ENCODE measurements at places on chromosomes 4 and X.

DNA sequence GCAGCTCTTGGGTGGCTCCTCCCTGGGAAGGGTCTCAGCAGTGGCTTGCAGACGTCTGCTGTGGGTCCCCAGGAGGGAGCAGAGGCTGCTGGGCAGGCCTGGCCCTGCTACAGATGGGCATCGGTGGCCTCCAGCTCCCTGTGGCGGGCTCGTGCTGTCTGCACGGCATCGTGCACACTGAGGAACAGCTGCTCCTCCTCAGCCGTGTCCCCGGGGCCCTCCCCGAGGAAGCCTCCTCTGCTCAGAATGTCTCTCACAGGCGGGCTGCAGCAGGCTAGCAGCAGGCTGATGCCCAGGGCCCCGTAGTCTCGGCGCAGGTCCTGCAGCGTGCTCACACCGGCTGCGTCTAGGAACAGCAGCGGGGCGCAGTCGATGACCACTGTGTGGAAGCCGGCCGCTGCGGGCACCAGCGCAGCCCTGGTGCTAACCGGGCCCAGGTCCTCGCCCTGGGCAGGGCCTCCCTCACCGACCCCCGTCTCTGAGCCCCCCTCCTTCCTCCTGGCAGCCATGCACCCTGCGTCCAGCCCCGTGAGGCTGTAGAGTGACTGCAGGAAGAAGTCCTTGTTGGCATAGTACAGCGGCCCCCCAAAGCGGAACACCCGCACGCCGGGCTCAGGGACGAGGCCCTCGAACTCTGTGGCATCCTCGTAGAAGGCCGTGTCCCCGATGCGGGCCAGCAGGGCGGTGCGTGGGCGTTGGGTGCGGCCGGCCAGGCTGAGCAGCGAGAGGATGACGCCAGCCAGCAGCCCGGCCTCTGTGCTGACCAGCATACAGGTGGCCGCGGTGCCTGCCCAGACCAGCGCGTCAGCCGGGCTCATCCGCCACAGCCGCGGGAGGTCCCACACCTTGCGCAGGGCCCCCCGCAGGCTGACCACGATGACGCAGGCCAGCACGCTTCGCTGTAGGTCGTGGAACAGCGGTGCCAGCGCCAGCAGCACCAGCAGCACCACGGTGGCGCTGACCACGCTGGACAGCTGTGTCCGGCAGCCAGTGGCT lies 2.2 kb downstream of the IDUA start:
- no peak for DNase-seq

GRCh38 chr4:126448086-126448845 lies 1133.5 kb downstream of the FAT4 start:
- no peak for DNase-seq

DNA sequence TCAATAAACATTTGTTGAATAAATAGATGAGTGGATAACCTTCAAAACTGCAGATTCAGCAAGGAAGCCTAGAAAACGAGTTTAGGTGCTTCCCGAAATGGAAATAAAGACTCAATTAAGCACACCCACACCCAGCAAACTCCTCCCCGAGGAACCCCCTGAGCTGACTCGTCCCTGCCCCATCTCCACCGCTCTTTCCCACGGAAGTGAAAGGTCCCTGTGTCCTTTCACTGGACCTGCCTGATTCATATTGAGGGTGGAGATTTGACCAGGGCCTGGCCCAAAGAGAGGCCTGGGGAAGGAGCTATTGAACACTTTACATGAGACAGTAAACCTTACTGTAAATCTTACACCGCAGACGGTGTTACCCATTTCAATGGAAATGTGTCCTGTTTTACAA lies 129.1 kb downstream of the CPZ start:
- DNase-seq = no peak

- no peak for DNase-seq
Observed at GRCh38 chrX:19625612-19626011, 110.3 kb upstream of the MAP3K15 start.

DNA sequence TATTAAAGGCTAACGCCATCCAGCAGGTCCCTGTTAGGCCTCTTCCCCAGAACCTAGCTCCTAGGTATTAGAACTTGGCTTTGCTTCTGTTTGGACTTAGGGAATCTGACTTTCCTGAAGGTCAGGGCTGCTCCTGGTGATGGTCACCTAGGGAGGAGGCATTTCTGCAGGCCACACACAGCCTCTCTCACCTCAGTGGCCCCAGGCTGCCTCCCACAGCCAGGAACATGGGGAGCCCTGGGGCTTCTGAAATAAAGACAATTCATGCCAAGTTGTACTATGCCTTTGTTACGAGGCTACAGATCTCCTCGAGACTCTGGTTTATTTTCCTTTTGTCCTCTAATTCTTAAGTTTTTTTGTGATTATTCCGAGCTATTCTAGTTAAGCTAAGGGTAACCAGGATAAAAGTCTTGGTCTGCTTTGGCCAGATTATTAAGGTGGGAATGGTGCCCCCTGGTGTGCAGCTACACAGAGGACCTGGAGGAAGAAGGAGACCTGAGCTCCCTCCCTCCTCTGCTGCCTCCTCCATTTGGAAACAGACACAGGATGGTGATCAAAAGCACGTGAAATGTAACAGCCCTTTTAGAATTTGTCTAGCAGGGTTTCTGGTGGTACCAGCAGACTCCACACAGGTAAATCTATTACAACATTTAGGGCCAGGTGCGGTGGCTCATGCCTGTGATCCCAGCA lies 131.0 kb downstream of the DCLK2 start:
- peak; percentile 80 for DNase-seq

DNA sequence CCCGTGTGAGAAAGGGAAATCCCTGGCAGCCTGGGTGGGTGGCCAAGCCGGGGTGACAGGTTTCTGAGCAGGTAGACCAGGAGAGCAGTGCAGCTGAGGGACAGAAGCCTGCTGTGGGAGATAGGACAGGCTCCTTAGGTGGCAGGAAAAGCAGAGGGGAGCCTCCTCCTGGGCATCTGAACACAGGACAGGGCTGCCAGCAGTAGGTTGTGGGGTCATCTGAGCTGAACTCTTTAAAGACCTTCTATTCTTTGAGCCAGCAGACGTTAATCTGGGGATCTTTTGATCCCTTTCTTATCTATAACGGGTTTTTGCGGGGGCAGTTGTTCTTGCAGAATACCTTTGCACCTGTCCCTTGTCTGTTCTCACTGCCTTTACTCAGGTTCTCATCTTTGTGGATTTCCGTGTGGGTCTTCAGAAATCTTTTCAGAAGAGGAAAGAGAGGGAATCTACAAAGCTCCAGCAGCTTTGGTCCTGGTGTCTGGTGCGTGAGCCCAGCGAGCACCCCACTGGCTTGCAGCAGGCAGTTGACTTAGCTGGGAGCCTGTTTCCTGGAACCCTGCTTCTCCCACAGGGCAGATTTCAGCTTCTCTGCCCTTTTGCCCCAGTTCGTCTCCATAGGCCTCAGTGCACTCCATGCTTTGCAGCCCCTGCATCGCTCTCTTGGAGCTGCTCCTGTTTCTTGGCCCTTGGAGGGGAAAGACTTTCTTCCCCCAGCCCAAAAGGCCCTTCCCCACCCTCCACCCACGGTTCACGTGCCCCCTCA lies 35.8 kb upstream of the TADA2B start:
- no peak for DNase-seq

- no peak for DNase-seq
Observed at GRCh38 chrX:1894740-1895139, 279.9 kb downstream of the ASMT start.

DNA sequence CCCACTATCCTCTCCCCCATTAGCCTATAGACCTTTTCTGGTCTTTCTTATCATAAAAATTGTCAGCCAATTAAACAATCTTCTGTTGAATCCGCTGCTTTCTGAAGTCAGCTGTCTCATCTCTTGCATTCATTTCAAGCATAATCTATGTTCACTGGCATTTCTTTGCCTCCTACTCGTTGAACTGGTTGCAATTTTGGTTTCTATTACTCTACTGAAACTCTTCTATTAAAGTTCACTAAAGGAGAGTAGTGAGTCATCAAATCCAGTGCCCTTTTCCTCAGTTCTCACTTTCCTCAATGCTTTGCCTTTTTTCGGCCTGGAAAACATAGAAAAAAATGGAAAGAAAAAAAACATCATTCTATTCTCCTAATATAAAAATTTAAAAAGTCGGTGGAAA lies 23.9 kb upstream of the CXCL13 start:
- no peak for DNase-seq

GRCh38 chr4:90181644-90182043 lies 54.5 kb downstream of the CCSER1 start:
- no peak for DNase-seq

- DNase-seq = no peak
Observed at GRCh38 chr4:66767442-66767841, 777.9 kb downstream of the CENPC start.

Data from tibial nerve (tissue), 4 donors.